ENCODE measurements at places on chromosomes 7 and 10. TPM values are rescaled to one million over a fixed set of nuclear protein-coding genes. Genes with fewer than 3 reads are reported as not detected.

The PRSS37 gene
- total RNA-seq: not detected

The FAM241B gene
- total RNA-seq: 0.96 TPM

The PPP1R9A gene
- 0.85 TPM for total RNA-seq

The SPAG6 gene
- not detected for total RNA-seq

The TRPV5 gene
- not detected for total RNA-seq

The INA gene
- not detected for total RNA-seq

The BBIP1 gene
- total RNA-seq: 17.1 TPM

The EPHB6 gene
- 0.72 TPM for total RNA-seq

The CLDN4 gene
- total RNA-seq: 60.3 TPM

The GIMAP5 gene
- total RNA-seq: 0.64 TPM

The NPVF gene
- total RNA-seq: not detected

The MMRN2 gene
- 3.9 TPM for total RNA-seq

The RNF133 gene
- not detected for total RNA-seq

The NSUN6 gene
- total RNA-seq: 10.1 TPM

The CLRN3 gene
- total RNA-seq: not detected

The CTAGE8 gene
- 2.8 TPM for total RNA-seq

The GAD2 gene
- total RNA-seq: not detected

The FAM53B gene
- 30.1 TPM for total RNA-seq

The NUTM2B gene
- total RNA-seq: 0.43 TPM

The BCAP29 gene
- 22.4 TPM for total RNA-seq

The MINDY4 gene
- 0.96 TPM for total RNA-seq

The ANKRD16 gene
- total RNA-seq: 8.9 TPM

The SUN3 gene
- total RNA-seq: not detected

The GLCCI1 gene
- 1.7 TPM for total RNA-seq

The CFAP58 gene
- total RNA-seq: 0.43 TPM

The CTAGE4 gene
- not detected for total RNA-seq

The FFAR4 gene
- total RNA-seq: not detected

The PNLIP gene
- total RNA-seq: not detected

The ARHGEF5 gene
- 14.9 TPM for total RNA-seq

The PNLIPRP2 gene
- not detected for total RNA-seq

The SAMD9L gene
- under 0.01 TPM for total RNA-seq

The LRRC4 gene
- total RNA-seq: 1.7 TPM

The MAT1A gene
- total RNA-seq: under 0.01 TPM
